Occipital lobe (tissue), 3 donors: ENCODE measurements at places on chromosomes 1 and 21. TPM values are rescaled to one million over a fixed set of nuclear protein-coding genes. Genes with fewer than 3 reads are reported as not detected.

Gene DDX20
- 22.6 TPM for total RNA-seq

Gene RPRD2
- 17.2 TPM for total RNA-seq

Gene ECE1
- 9.5 TPM for total RNA-seq

Gene CNKSR1
- total RNA-seq, result 3.1 TPM

Gene LCE1D
- not detected for total RNA-seq

Gene IGSF5
- total RNA-seq, result 0.78 TPM

Gene VCAM1
- 24.3 TPM for total RNA-seq

Gene OR10J1
- not detected for total RNA-seq

Gene C21orf58
- total RNA-seq, result 3.0 TPM

Gene TACSTD2
- total RNA-seq, result 0.16 TPM

Gene TCEA3
- total RNA-seq, result 4.8 TPM
